ENCODE measurements at places on chromosomes 4 and X. TPM values are rescaled to one million over a fixed set of nuclear protein-coding genes. Genes with fewer than 3 reads are reported as not detected.
A peak's percentile ranks its signal among the peaks of the same experiment; 100 is the strongest.

Gene CPZ
- 18.4 TPM for total RNA-seq

Gene RTL9
- 0.80 TPM for total RNA-seq

Gene CYSLTR1
- total RNA-seq, result 11.1 TPM

Gene CD99L2
- total RNA-seq, result 23.0 TPM

Gene CCDC158
- 0.18 TPM for total RNA-seq

Gene CLGN
- 1.6 TPM for total RNA-seq

Gene FAM149A
- 9.4 TPM for total RNA-seq

Gene GAB3
- 6.5 TPM for total RNA-seq

Gene COL4A6
- 2.1 TPM for total RNA-seq

Gene TMEM271
- 0.04 TPM for total RNA-seq

GRCh38 chr4:5973033-5973432 lies 45.2 kb downstream of the C4orf50 start:
- no peak for DNase-seq

DNA sequence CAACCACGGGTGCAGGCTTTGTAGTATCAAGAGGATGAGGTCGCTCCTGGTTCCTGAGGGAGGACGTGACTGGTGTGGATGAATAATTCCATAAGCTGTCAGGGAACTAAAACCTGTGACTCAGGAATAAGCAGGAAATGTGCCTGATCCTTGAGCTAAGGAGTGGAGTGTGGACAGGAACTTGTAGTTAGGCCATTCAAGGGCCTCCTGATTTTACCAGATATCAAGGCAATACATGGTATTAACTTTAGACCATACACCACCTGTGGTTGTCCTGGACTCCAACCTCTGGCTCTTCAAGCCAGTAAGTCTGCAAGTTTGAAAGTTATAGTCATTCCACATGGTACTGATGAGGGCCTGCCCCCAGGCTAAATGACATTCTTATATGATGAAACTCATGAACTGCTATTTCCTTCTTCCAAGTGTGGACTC lies 12.1 kb upstream of the ING2 start:
- no peak for DNase-seq

- no peak for DNase-seq
These were observed 66.3 kb downstream of the WWC2 start for GRCh38 chr4:183165376-183165775.

DNA sequence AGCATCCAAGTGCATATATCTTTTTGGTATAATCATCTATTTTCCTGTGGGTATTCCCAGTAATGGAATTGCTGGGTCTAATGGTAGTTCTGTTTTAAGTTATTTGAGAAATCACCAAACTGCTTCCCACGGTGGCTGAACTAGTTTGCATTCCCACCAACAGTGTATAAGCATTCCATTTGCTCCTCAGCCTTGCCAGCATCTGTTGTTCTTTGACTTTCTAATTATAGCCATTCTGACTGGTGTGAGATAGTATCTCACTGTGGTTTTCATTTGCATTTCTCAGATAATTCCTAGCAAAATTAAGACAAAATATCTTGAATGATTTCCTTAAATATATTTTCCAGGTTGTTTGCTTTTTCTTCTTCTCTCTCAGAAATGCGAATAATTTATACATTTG lies 341.1 kb downstream of the GBA3 start:
- DNase-seq, result peak; percentile 7

DNA sequence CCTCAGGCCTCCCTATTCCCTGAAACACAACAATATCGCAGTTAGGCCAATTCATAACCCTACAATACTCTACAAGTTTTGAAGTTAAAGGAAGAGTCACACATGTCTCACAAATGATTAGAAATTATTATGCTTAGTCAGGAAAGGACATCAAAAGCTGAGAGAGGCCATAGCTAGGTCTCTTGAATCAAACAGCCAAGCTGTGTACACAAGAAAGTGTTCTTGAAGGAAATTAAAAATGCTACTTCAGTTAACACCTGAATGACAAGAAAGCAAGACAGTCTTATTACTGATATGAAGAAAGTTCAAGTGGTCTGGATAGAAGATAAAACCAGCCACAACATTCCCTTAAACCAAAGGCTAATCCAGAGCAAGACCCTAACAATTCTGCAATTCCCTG lies 23.6 kb upstream of the GUCY1A1 start:
- DNase-seq, result no peak

GRCh38 chr4:88497859-88498409 lies 25.6 kb downstream of the PYURF start:
- no peak for DNase-seq

- DNase-seq, result peak; percentile 54
These were observed 2.6 kb downstream of the SLC25A31 start for GRCh38 chr4:127732623-127733328.

DNA sequence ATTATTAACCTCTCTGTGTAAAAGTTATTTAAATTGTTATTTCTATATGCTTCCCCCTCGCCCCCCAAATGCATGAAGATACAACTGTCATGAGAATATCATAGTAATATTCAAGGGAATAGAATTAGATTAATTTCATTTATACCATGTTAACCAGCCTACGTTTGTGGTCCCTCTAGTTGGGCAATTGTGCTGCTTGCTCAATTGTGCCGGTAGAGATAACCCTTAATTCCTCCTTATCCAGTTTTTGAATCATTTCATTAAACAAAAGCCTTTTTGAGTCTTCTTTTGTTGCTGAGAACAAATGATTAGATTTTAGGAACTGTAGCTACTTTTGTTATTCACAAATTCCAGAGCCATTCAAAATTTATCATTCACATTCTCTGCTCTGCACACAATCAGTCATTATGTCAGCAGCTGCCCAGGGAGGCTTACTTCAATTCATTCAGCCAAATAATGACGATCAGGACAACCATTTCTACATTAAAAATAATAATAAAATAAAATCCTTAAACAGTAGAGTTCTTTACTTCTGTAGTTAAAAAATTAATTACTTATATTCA lies 98.1 kb downstream of the ADGRL3 start:
- DNase-seq, result no peak

DNA sequence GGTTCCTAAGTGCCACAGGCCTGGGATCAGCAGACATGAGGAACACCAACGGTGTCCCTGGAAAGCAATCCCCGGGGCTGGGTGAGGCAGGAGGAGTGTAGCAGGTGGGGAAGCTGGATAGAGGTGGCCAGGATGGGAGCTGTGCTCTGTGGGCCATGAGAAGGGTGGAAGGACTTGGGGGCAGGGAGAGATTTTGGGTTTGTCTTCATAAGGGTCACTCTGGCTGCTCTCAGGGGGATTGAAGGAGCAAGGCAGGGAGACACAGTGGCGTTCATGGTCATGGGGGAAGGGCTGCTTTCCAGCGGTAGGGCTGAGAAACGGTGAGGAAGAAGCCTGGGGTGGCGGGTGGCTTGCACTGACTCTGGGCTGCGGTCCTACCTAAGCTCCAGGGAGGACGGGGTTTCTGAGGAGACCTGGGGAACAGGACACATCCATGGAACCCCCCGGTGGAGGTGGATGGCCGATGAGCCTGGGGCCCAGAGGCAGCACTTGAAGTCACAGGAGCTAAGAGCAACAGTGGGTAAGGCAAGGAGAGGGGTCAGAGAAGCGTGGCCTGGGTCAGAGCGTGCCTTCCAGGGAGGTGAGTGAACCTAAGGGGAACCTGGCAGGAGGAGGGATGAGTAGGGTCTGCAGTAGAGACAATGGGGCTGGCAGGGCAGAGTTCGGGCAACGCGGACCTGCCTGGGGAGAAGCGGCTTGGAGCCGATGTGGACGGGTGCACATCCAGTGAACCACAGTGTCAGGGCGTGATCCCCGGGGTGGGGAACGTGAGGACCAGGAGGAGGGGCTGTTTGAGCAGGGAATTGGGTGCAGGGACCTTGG lies 12.4 kb upstream of the CTBP1 start:
- no peak for DNase-seq

- no peak for DNase-seq
These were observed 98.9 kb downstream of the CPEB2 start for GRCh38 chr4:15100994-15101695.

GRCh38 chr4:73221734-73222133 lies 36.9 kb downstream of the ANKRD17 start:
- DNase-seq, result peak; percentile 25

- no peak for DNase-seq
These were observed 108.4 kb upstream of the ZCCHC13 start for GRCh38 chrX:74195605-74196004.

- peak; percentile 17 for DNase-seq
These were observed at the start of gene DRD5 for GRCh38 chr4:9781343-9782135. Gene DRD5 (plus strand): TSS chr4:9781634. CDS start chr4:9782030, 396 bp downstream.

DNA sequence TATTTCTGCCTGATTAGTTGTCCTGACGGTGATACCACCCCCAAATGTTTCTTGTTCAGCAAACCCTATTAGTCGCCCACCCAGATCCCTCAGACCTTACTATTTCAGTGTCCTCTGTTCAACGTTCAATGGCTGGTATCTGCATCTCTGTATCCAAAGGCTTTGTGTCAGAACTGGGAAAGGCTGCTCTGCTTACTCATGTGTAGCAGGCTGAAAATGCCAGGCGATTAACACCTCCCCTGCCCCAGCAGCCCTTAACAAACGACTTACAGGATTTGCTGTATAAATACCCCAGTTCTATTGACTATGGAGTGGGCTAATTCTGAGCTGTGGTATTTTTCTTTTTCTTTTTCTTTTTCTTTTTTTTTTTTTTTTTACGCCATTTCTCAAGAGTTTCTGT lies 415.0 kb downstream of the ZNF674 start:
- DNase-seq, result no peak

DNA sequence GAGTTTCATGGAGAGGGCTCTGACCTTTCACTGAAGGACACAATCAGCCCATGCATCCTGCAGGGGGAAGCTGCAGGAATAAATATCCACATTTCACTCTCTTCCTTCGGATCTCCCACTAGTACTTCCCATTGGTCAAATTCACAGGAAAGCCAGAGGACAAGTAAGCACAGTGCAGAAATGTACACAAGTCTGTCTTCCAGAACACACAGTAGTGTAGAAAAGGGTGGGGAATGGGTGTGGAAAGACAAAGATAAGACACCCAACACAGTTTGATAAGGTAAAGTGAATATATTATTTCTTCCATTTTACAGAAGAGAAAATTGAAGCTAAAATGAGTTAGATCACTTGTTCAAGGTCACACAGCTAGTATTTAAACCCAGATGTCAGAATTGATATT lies 81.1 kb upstream of the PCDH19 start:
- DNase-seq, result no peak

DNA sequence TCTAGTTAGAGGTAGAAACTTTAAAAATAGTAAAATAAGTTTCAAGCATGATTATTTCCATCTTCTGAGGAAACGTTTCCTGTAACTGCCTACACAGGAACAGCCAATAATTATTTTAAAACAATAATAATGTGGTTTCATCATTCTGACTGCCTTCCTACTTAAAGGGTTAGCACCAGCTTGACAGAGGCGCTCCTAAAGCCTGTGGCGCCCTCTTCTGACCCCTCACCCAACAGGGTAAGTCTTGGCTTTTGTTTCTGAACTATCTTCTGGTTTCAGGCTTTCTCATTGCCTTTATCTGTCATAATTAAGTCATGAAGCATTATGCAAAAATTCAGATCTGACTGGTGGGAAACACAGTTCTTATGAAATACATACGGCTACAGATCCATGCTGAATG lies 96.7 kb downstream of the ITM2A start:
- peak; percentile 71 for DNase-seq
